ENCODE measurements at places on chromosomes 16 and 17.

GRCh38 chr16:69893106-69893505 lies 58.0 kb upstream of the CLEC18A start:
- no peak for DNase-seq

DNA sequence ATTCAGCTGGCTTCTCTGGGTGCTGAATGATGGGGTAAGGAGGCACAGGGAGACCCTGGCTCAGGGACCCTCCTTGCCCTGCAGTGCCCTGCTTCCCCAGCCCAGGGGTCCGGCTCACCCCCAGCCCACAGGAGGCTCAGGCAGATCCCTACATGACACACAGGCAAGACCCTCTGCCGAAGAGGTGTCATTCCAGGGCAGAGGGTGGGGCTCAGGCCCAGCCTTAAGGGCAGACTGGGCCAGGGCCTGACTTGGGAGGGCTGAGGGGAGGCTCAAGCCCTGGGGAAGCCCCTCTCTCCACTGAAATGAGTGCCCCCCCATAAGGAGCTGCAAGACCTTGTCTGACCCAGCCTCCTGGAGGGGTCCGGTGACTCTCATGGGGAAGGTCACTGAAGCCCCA lies 30.3 kb upstream of the KSR1 start:
- DNase-seq, result no peak

DNA sequence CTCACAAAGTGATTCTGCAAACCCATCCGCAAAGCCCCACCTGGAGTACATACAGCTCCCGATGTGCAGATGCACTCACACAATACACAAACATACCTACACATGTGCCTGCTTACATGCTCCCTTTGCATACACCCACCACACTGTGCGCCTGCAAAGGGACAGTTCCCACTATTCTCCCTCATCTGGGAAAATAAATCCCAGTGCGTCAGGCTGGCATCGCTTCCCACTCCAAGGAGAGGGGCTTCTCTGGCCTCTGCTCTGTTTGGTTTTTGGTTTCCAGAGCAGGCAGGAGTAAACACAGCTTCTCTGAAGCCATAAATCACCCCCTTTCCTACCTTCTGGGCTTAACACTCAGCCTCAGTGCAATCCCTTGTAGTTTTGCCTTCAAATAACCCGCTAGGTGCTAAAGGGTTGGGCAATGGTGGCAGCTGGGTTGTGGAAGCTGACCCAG lies 14.7 kb downstream of the HOXB4 start:
- peak; percentile 84 for DNase-seq

DNA sequence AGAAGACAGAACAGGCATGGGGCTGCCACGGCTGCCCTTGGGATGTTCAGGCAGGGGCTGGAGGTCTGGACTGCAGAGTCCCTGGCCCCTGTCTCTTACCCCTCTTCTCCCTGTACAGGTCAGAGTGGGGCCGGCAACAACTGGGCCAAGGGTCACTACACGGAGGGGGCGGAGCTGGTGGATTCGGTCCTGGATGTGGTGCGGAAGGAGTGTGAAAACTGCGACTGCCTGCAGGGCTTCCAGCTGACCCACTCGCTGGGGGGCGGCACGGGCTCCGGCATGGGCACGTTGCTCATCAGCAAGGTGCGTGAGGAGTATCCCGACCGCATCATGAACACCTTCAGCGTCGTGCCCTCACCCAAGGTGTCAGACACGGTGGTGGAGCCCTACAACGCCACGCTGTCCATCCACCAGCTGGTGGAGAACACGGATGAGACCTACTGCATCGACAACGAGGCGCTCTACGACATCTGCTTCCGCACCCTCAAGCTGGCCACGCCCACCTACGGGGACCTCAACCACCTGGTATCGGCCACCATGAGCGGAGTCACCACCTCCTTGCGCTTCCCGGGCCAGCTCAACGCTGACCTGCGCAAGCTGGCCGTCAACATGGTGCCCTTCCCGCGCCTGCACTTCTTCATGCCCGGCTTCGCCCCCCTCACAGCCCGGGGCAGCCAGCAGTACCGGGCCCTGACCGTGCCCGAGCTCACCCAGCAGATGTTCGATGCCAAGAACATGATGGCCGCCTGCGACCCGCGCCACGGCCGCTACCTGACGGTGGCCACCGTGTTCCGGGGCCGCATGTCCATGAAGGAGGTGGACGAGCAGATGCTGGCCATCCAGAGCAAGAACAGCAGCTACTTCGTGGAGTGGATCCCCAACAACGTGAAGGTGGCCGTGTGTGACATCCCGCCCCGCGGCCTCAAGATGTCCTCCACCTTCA lies 11.7 kb downstream of the TUBB3 start:
- no peak for DNase-seq

GRCh38 chr17:7503521-7503920 lies 19.4 kb downstream of the POLR2A start:
- DNase-seq, result no peak

Measured in kidney (tissue), 22 donors.